ENCODE measurements at places on chromosomes 2 and 18.
A peak's percentile ranks its signal among the peaks of the same experiment; 100 is the strongest.

- DNase-seq = no peak
These were observed 237.5 kb downstream of the EPHA4 start for GRCh38 chr2:221334481-221335218.

- peak; percentile 66 for DNase-seq
These were observed 37.5 kb upstream of the SEMA4C start for GRCh38 chr2:96907115-96908041.

DNA sequence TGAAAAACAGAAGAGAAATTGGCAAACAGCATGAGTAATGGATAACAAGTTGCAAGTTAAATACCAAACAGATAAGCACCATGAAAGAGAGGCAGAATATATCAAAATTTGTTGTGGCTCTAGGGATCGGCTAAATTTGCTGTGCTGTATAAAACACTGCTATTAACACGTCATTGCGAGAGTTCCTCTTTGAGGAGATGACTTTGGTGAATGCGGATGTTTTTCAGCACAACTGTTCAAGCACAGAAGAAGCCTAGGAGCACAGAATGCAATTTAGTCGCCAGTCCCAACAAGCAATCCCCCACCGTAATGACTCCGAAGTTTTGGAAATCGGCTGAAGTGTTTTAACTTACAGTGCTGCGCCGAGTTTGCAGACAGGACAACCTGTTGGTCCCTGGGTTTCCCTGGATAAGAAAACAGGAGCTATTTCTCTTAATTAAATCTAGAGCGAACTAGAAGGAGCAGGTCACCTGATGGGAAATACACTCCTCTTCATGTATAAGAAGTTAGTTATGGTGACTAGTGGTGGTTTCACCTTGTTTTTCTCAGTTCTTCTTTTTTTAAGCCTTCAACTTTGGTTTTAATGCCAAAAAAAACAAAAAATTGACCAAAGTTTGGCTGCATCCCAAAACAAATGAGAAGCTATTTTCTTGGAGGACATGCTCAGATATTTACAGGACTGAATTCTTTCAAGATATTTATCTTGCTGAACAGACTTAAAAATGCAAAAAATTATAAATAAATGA is 454.1 kb upstream of the SALL3 start:
- DNase-seq = no peak

GRCh38 chr18:35639296-35639695 is 57.8 kb downstream of the GALNT1 start:
- DNase-seq = no peak

GRCh38 chr2:171547256-171547655 is 25.0 kb downstream of the CYBRD1 start:
- DNase-seq = no peak

DNA sequence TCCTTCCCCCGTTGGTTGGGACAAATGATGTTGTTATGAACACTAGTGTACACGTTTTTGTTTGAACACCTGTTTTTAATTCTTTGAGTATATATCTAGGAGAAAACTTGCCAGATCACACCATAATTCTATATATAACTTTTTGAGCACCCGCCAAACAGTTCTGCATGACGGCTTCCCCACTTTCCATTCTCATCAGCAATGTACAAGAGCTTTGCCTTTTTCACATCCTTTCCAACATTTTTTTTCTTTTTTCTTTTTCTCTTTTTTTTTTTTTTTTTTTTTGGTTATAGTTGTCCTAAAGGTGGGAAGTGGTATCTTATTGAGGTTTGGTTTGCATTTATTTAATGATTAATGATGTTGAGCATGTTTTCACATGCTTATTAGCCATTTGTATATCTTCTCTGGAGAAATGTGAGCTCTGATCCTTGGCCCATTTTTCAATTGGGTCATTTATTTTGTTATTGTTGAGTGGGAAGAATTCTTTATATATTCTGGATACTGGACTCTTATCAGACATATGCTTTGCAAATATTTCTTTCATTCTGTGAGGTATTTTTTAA is 86.9 kb upstream of the ZC3H15 start:
- DNase-seq = no peak

GRCh38 chr2:225543626-225544025 is 144.1 kb downstream of the NYAP2 start:
- DNase-seq = no peak

GRCh38 chr2:241999184-241999583 is 129.7 kb downstream of the RTP5 start:
- no peak for DNase-seq
